DMS79 treated with DMSO at 0.1 percent for 48 hours (cell line): ENCODE measurements at places on chromosomes 6 and 20.

DNA sequence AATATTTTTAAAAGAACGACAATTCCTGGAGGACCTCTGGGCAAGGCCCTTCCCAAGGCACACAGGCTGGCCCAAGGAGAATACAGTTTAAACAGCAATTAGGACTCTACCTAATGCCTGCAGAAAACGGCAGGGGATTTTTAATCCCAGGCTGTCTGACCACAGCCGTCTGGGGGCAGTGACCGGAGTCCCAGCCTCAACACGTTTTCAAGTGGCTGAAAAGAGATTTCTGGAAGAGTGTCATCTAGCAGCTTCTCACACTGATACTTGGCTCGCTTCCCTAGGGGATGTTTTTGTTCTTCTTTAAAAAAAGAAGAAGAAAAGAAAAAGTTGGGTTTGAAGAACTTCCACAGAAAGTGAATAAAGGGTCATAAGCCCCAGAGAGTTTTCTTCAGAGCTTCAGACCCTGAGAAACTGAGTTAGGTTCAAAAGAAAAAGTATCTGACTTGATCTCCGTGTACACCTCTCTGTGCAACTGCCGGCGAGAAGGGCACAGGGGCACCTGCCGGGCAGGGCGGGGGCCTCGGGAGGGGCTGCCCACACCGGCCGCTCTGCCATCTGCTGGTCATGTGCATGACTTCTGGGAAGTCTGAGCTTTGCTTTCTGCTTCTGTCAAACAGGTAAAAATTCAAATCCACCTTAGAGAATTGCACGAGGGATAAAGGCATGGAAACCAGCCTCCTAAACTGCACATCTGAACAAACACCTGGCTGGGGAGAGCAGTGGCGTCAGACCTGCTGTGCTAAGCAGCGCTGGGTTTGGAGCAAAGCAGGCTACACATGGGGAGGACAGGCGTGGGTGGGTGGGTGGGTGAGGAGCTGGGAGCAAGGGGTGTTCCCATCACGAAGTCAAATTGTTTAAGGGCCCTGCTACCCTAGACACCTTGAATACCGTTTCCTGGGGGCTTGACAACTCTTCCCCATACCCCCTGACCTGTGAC is 33.0 kb downstream of the RRBP1 start:
- peak; percentile 68 for DNase-seq

GRCh38 chr20:49928411-49929141 is 7.6 kb upstream of the RNF114 start:
- DNase-seq, result peak; percentile 78

DNA sequence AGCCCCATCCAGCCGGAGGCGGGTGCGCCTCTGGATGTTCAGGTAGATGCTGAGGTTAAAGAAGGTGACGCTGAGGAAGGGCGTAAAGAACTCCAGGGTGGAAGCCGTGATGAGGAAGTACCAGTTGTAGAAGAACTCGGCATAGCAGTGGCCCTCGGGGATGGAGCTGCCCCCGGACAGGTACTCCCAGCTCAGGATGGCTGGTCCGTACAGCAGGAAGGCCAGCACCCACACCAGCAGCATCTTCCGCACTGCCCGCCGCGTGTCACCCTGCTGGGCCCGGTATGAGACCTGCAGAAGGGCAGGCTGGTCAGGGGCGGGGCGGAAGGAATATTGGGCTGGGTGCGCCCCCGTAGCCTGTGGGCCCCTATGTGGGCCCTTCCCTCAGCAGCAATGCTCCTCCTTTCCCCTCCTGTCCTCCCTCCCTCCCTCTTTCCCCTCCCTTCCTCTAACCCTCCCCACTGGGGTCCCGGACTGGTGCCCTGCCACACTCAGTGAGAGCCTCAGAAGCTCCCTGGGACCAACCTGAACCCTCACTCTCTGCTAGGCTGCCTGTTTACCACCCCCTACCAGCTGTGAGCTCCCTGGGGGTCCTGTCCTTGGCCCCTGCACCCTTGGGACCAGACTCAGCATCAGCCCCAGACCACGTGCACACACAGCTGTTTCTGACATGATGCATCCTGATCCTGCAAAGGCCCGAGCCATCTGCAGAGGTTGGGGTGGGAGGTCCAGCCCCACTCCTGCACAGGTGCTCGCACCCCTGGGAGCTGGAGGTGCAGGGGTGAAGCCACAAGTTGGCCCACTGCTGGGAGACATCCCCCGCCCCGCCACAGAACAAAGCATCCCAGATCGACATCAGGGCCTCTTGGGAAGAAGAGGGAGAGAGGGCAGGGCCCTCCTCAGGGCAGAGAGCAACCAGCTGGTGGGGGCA is 3.2 kb downstream of the HRH3 start:
- no peak for DNase-seq

DNA sequence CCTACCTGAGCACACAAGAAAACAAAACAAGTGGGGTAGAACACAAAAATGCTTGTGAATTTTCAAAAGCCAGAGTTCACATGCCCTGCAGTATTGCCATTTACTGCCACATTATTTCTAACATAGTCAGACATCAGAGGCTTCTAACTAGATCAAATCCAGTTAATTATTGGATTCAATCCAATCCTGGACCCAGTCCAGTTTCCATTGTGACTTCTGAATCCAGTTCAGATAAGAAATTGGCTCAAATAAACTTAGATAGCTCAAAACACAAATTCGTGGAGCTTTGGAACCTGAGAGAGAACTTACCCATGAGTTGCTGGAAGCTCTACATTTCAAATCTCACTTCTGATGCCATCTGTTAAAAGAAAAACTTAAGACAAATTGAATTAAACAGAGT is 85.2 kb upstream of the ANKEF1 start:
- no peak for DNase-seq

GRCh38 chr6:109240370-109241084 is 141.7 kb downstream of the CD164 start:
- no peak for DNase-seq

- no peak for DNase-seq
These were observed 117.4 kb upstream of the FAM184A start for GRCh38 chr6:119195848-119196247.

DNA sequence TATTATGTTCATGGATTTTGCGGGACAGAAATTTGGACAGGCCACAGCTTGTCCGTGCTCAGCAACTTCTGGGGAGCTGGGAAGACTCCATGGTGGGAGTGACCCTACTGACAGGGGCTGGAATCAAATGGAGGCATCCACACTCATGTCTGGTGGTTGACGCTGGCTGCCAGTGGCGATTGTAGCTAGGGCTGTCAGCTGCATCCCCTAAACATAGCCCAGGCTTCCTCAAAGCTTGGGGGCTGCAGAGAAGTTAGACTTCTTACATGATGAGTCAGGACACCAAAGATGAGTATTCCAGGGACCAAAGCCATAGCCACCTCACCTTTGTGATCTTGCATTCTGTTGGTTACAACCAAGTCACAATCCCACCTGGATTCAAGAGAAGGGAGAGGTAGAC is 18.4 kb upstream of the FAM50B start:
- no peak for DNase-seq

- DNase-seq, result no peak
These were observed 905 bp upstream of the SLC12A5 start for GRCh38 chr20:46028110-46028509.

DNA sequence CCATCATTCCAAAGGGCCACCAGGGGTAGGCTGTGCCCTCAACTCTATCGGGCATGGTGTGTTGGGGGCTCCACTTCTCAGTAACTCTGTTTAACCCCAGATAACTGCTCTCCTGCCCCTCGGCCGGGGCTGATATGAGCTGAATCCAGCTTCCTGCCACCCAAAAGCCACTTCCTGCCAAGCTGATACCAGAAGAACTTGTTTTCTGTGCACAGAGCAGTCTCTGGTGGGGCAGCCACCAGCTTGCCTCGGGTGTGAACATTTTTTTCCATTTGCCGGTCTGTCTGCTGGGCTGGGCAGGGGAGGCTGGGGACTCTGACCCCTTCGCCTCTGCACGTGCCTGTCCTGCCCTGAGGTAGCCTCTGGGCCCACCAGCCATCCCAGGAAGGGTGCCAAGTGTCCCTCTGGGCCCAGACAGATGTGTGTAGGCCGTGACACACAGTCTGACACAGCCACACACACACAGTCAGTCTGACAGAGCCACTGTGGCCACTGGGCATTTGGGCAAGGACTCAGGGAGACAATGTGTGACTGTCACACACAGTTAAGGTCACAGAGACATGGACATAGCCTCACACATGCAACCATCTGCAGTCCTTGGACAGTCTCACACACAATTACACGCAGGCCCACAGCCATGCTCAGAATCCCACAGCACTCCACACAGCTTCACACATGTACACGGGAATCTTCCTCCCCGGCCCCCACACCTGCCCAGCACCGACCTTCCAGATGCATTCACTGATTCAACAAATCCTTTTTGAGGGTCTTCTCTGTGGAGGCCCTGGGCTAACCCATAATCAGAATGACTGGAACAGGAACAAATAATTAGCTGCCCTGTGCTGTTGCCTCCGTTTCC is 45.1 kb downstream of the NOL4L start:
- DNase-seq, result no peak

DNA sequence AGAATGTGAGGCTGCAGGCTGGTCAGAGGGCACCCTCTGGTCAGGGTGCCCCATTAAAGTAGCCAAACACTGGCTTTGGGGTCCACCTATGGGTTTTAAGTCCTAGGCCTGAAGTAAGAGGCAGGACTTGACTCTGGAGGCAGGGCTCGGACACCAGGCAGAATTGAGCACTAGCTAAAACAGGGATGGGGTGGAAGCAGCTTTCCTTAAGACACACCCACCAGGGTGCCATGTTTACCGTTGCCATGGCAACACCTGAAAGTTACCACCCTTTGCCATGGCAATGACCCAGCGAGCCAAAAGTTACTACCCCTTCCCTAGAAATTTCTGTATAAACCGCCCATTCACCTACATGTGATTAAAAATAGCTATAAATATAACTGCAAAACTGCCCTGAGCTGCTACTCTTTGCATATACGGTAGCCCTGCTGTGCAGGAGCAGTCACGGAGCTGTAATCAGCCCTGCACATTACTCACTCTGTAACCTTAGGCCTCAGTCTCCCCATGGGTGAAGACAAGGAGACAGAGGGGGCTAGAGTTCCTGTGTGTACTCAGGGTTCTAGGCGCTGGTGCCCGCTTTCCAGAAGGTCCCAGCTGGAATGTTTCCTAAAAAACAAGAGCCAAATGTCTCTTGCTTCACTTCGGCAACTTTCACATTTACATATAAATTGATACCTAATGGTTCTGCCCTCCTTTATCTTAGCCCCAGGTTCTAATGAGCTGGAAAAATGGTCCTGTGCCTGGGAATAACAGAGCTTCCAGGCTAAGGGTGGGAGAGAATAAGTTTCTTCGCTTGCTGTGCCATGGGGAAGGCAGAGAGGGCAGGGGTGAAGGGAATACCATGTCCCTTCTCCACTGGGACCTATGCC is 27.2 kb upstream of the SRSF6 start:
- no peak for DNase-seq

GRCh38 chr6:29589423-29590048 is 4.6 kb downstream of the OR2H2 start:
- peak; percentile 56 for DNase-seq

DNA sequence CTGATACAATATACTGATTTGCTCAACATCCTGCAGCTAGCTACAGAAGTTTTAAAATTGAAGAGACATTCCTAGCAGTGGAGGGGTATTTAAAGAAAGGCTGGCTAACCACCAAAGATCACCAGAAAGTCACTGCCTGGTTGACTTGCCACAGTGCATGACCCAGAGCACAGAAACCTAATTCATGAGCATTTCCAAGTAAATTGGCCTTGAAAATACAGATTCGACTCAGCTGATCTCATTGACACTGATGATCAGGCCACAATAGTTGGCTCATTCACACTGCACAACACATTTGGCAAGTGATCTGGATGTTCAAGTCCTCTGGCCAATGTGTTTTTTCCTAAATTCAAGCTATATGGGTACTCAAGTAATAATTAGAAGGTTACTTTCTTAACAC is 13.3 kb upstream of the TDRD6 start:
- DNase-seq, result no peak

DNA sequence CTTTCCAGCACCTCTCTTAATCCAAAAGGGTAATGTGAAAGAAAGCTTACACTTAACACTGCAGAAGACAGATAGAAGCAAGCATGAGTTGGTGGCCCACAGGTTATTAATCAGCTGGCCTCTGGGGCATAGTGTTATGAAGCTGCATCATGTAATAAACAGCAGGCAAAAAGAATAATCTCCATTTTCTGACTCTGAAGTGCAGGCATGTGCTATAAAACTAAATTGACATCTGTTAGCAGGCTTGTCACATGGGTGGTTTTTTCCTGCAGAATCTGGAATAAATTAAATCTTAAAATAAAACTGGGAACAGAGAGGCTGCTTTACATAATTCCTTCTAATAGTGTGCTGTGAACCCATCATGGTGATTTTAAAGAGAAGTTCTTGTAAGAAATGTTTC is 73.3 kb downstream of the METTL24 start:
- no peak for DNase-seq

- DNase-seq, result no peak
These were observed 92.7 kb downstream of the SASH1 start for GRCh38 chr6:148435386-148435785.

GRCh38 chr6:135434991-135435390 is 62.5 kb downstream of the AHI1 start:
- DNase-seq, result no peak

DNA sequence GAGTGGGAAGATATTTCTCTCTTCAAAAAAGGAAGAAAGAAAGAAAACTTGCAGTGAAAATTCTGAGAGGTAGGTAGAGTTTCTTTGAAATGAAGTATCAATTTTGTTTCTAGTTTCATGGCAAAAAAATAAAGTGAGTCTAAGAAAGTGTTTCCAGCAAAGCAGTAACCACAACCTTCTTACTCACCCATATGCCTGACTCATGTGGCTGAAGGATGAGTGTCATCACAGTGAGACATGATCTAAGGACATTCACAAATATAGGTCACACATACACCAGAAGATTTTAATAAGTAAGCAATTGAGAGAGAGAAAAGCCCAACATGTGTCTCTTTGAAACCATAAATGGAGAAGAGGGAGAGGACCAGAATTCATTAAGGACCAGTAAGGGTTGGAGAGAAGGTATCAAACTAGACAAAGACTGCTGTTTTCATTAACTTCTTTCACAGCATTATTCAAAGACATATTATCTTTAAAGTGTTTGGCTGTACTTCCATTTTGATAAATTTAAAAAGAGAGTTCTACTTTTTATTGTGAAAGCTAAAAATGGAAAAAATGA is 169.5 kb downstream of the FRK start:
- no peak for DNase-seq

DNA sequence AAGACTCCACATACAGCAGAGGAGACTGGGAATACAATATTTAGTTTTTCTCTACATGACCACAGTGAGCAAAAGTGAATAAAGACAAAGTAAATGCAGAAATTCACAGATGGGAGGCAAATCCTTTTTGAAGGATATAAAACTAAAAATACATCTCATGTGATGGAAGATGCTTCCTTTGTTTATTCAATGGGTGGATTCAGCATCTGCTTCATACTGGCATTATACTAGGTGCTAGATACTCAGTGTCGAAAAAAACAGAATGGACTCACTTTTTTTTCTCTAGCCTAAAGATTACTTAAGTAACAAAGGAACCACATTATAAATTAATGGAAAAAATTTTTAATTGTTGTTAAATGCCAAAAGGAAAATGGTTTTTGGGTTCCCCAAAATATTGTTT is 216.2 kb downstream of the TRDN start:
- no peak for DNase-seq
